ENCODE measurements at places on chromosomes 7 and 10.

GRCh38 chr10:86868353-86868752 lies 89.1 kb downstream of the MMRN2 start:
- DNase-seq = no peak

DNA sequence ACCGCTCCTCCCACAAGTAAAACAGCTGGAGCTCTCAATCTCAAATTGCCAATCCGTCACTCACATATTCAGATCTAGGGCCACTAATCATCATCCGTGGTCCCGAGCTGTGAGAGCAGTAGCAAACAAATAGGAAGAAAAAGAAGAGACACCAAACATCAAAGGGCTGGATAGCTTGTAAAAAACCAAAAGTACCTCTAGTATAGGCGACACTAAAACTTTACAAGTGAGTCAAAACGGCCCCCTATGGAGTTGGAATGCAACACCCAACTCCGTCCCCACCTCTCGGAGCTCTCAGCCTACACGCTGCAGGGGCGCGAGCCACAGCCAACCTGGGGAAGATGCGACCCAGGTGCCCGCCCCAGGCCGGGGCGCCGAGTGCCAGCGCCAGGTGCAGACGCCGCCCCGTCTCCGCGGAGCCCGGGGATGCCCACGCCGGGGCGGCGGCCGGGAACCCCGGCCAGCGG lies 581 bp downstream of the FAM3C start:
- peak; percentile 39 for DNase-seq

- DNase-seq = no peak
These were observed 247.3 kb upstream of the LRRTM3 start for GRCh38 chr10:66678521-66678920.

DNA sequence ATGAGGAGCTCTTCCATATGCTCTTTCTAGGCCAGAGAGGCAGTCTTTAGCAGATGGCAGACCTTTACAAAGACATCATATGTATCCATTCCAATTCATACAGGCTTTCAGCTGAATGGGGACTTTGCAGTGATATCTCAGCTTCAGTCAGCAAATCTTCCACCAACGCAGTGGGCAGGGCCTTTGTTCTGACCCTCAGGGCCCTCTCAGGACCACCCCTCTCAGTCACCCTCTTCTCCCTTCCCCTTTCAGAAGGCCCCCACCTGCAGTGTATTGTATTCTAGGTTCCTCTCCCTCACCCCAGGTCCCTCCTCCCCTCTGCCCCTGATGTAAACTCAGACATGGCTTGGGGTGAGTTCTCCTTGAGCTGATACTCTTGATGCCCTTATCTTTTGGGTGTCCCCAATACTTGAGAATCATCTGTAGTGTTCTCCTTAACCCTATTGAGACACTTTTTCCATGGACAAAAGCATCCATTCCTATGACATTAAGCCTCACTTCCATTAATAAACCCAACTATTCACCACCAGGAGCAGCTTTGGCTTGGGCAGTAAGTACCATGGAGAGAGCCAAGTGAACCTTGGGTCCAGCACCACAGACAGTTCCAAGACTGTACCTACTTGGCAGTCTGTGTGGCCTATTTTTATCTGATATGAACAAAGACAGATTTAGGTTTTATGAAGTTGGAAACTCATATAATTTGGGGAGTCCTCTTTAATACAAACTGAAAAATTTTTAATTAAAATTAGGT lies 62.7 kb downstream of the ADCYAP1R1 start:
- DNase-seq = no peak

DNA sequence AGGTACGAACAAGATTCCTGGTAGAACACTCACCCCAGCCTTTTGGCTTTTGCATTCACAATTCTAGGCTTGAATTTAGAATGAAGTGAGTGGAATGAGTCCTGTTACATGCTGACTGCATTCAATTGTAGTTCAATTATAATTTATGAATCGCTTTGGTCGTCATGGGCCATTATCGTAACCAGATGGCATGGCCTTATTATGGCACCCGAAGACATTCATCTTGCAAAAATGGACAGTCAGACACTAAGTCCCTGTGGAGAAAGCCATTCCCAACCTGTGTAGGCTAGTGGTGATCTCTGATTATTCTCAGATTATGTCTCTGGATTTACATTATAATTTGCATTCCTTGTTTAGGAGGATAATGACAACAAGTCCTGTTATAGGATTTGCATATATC lies 292.4 kb upstream of the NPSR1 start:
- DNase-seq = no peak

- DNase-seq = no peak
These were observed 5.2 kb upstream of the FAM180A start for GRCh38 chr7:135753616-135754413.

GRCh38 chr10:36224431-36224985 lies 582.4 kb upstream of the FZD8 start:
- DNase-seq = no peak

- no peak for DNase-seq
These were observed 114.0 kb downstream of the PRKCQ start for GRCh38 chr10:6465854-6466601.

DNA sequence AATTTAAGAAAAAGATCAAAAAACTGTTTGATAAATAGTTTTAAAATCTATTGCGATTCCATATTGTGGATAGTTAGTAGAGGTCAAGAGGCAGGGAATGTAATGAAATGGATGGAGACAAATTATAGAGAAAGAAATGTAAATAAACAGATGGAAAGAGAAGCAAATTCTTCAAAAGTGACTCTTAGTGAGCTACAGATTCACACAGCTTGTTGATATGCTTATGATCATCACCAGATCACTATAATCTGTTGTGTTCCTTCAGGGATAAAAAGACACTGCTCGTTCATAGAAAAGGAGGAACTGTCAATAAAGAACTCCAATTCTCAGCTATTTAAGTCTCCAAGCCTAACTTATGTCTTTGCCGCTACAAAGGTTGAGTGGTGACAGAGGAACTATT lies 251.4 kb upstream of the SEMA3C start:
- DNase-seq = no peak

DNA sequence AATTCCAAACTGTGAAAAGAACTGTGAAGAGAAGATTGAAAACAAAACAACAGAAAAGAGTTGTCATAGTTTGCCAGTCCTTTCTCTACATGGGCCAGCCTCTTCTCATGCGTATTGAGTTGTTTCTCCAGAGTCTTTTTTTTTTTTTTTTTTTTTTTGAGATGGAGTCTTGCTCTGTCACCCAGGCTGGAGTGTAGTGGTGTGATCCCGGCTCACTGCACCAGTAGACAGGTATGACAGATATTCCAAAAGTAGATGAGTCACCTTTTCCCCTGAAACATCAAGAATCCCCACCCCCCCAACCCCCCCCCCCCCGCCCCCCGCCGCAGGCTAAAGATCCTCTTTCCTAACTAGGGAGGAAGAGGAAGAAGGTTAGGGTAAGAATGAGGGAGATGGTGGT lies 15.6 kb upstream of the KMT2C start:
- DNase-seq = no peak

GRCh38 chr10:87816898-87817608 lies 973 bp downstream of the ATAD1 start:
- no peak for DNase-seq

DNA sequence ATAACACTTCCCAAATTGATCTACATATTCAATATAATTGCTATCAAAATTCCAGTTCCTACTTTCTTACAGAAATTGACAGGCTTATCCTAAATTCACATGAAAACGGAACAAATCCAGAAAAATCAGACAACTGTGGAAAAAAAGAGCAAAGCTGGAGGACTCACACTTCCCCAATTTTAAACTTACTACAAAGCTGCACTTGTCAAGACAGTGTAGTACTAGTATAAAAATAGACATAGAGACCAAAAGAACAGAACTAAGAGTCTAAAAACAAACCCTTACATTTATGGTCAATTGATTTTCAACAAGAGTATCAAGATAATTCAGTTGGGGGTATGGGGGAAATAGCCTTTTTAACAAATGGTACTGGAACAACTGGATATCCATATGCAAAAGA lies 27.5 kb downstream of the LMBR1 start:
- no peak for DNase-seq

DNA sequence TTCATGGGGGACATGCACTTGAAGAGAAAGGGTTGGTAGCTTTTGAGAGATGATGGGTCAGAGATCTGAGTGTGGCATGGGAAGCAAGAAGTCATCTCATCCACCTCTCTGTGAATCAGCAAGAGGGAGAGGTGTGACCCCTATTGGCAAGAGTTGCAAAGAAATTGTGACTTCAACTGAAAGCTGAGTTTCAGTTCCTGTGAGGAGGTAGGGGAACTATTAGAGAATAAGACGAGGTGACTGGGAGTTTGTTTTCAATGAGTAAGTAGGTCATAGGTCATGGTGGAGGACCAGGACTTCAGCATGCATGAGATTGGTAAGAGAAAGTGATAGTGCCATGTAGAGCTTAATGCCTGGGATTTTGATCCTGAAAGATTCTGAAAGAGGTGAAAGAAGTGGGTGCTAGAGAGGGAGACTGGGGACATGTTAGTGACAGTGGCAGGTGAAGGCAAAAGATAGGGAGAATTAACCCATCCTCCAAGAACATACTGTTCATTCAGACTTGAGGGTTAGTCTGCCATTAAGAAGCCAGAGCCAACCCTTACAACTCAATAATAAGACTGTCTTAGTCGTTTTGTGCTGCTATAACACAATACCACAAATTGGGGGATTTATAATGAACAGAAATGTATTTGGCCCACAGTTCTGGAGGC lies 75.5 kb upstream of the CAPZA2 start:
- DNase-seq = no peak

GRCh38 chr7:123682690-123683089 lies 27.0 kb downstream of the LMOD2 start:
- DNase-seq = no peak

GRCh38 chr10:106384496-106384895 lies 780.0 kb downstream of the SORCS1 start:
- no peak for DNase-seq

DNA sequence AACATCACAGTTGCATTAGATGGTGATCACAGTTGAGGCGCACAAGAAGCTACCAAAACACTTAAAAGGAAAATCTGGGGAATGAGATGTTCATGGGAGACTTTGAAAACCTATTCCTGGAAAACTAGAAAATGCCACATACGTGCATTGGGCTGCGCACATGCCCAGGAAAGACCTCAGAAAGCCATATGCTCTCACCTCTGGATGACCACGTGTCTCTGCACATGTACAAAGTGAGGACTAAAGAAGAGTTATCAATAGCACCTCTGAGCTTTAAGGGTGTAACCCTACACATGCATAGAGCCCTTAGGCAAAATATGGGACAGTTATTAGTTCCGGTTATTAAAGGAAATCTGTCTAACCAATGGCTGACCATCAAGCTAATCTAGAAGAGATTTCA lies 77.7 kb downstream of the CRPPA start:
- no peak for DNase-seq

- no peak for DNase-seq
These were observed 80.5 kb downstream of the MACC1 start for GRCh38 chr7:20136647-20137046.

DNA sequence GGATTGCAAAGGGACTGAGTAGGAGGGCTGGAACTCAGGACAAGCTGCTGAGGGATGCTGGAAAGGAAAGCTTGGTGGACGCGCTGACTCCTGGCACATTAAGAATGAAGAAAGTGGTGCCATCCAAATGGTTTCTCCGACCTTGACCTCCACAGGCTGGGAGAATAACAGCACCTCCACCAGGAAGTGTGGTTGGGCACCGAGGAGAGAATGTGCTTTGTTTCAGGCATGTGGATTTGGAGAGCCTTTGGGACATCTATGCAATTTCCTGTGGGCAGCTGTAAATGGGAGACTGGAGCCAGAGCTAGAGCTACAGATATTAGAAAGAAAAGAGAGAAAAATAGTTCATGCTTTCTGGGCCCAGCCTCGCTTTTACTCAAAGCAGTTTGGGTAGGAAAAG lies 29.8 kb upstream of the HABP2 start:
- no peak for DNase-seq

- DNase-seq = no peak
These were observed 1094.6 kb downstream of the GATA3 start for GRCh38 chr10:9149134-9149533.

DNA sequence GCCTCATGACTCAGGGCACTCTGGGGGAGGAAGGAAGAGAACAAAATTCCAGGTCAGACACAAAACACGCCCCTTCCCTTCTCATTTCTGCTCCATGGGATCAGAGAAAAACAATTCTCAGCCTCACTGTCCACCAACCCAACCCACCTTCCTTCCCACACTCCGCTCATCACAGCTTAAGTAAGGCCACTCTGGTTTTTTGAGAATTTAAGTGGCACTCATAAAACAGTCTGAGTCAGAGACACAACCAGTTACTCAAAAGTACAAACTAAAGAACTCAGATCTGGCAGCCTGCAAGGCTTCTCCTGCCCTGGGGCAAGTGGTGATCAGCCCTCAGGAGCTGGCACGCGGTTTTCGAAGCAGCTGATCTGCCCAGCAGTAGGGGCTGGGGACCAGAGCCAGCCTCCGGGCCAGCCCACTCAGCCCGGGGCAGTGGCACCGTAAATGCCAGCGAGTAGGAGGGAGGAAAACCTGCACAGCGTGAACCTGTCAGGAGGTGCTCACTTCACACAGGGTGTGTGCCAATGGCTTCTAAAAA lies 39.1 kb upstream of the ABLIM1 start:
- DNase-seq = no peak

- DNase-seq = no peak
These were observed 22.4 kb upstream of the CYTH3 start for GRCh38 chr7:6294839-6295238.

DNA sequence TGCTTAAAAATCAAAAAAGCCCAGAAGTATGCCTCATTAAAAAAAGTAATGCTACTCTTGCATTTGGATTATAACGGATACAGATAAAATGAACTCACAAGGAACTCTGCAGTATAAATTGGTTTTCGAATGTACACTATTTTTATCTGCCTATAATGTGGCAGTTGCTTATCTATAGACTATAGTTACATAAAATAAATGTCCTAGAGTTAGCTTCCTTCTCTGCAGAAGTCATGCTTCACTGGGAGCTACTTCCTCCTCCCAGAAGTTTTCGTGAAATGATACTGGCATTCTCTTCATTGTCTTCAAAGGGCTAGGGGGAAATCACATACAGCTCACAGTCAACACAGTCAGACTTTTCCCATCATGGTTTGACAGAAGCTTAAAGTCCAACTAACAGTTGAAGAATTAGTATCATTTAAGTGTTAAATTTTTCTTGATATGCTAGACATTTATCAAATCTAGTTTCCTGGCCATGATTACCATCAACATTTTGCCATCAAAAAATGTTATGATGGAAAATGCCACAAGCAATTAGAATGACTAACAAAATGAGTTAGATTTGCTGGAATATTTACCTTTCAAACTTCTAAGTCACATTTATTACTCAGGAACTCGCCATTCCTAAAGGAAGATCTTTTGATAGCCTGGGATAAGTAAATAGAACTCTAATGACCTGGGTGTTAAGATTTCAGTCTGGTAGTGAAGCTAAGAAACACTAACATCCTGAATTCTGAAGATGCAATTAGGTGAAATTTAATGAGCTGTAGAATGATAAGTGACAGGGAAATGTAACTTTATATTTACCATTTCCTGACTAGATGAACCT lies 87.3 kb upstream of the TRIL start:
- DNase-seq = no peak

Measured in NCI-H524 (cell line).